Activated naive CD4-positive, alpha-beta T cell (primary cell): ENCODE measurements at places on chromosomes 1 and 21.

DNA sequence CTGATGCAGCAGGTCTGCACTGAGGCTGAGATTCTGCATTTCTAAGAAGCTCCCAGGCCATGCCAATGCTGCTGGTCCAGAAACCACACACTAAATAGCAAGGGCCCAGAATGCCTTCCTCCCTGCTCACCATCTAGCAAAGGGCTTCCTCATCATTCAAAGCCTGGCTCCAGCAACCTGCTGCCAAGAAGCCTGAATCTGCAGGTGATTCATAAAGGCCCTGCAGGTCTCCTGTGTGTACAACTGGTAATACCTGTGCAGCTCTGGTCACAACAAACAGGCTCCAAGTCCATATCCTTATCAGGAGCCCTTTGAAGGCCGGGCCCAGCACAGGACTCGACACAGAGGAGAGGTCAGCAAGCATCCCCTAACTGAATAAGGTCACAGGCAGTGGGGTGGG, 26.7 kb downstream of the GLIS1 start:
- DNase-seq: no peak

DNA sequence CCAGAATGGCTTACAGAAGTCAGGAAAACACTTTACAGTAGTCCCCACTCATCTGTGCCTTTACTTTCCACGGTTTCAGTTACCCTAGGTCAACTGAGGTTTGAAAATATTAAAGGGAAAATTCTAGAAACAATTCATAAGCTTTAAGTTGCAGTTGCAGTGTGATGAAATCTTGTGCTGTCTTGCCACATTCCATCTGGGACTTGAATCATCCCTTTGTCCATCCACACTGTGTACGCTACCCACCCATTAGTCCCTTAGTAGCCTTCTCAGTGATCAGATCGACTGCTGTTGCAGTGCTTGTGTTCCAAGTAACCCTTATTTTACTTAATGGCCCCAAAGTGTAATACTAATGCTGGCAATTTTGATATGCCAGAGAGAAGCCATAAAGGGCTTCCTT, 30.5 kb downstream of the ZCCHC17 start:
- no peak for DNase-seq

GRCh38 chr1:197813741-197814140, 38.5 kb upstream of the DENND1B start:
- no peak for DNase-seq

DNA sequence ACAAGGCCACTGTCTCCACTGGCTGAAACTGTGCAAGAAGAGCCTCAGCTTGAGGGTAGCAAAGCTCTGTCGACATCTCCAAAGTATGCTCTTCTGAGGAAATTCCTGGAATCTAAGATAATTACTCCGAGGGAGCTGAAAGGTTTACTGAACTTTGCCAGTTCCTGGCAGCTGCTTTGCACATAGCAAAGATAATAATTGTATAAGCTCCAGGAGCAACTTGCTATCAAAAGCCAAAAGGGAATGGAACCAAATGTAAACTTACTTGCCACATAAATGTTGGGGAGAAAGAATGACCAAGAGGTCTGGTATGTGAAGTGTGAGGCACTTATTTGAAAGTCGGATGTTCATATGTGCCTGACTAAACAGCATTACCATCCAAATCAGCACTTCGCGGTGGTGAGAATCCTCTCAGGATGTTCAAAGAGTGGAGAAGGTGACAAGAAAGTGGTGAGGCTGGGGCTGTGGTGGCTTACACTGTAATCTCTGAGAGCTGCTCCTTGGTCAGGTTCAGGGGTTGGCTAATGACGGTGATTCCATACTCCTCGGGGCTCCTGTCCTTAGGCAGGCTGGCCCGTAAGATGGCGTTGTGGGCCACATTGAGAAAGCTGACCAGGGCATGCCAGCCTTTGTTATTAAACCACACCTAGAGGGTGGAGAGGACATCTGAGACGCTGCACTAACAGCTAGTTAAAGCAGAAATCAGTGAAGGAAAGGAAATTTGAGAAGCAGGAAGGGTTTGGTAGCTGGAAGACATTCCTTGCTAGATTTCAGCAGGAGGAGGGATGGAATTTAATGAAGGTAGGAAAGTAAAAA, 100.0 kb downstream of the ABCA4 start:
- DNase-seq: no peak

DNA sequence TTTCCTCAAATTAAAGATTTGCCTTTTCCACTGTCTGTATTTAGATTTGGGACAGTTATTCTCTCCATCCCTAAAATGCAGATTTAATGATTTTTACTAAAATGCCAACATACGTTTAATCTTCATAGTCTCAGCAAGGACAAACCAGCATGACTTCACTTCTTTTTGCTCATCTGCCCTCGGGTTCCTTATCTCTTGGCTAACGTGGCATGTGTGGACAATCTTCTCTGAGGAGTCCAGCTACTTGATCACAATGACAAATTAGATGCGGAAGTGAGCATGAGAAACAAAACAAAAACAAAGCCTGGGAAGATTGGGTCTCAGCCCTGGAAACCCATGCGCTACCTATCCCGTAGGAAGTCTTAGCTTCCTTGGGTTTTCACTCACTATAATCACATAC, 1.0 kb downstream of the MRAP start:
- no peak for DNase-seq

- DNase-seq: no peak
Measured at GRCh38 chr1:151825204-151825603, 6.4 kb downstream of the RORC start.

GRCh38 chr1:172351754-172352161, 68.7 kb upstream of the C1orf105 start:
- DNase-seq: no peak

- no peak for DNase-seq
Measured at GRCh38 chr1:24098943-24099638, 12.8 kb downstream of the MYOM3 start.

- peak; percentile 5 for DNase-seq
Measured at GRCh38 chr1:67052741-67053534, 1.0 kb downstream of the SLC35D1 start.

GRCh38 chr1:205060746-205061145, 17.7 kb downstream of the CNTN2 start:
- no peak for DNase-seq

- no peak for DNase-seq
Measured at GRCh38 chr1:88061492-88062177, 622.4 kb upstream of the PKN2 start.

GRCh38 chr1:64093941-64094340, 109.5 kb upstream of the UBE2U start:
- no peak for DNase-seq

- DNase-seq: no peak
Measured at GRCh38 chr1:21620496-21620895, 48.7 kb downstream of the RAP1GAP start.

DNA sequence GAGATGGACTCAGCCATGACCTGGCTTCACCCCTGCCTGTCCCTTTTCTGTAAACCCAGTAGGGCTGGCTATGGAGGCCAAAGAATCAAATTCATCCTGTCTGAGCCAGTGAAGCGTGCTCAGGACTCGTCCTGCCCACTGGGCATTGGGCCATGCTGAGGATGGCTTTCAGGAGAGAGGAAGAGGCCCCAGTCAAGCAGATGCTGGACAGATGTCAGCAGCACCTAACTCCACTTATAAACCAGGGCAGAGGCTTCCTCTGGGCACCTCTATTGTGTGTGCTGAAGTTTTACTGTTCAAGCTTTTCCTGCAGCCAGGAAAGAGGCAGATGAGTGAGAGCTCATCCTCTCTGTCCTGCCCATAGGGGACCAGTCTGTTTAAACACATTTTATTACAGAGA, 97.4 kb upstream of the GCLM start:
- DNase-seq: no peak

- no peak for DNase-seq
Measured at GRCh38 chr1:87077959-87078639, 163.7 kb downstream of the HS2ST1 start.

GRCh38 chr1:90402893-90403849, 313.9 kb downstream of the BARHL2 start:
- no peak for DNase-seq

GRCh38 chr1:1262071-1262470, 11.6 kb downstream of the UBE2J2 start:
- DNase-seq: no peak

- no peak for DNase-seq
Measured at GRCh38 chr1:51973587-51974474, 16.7 kb downstream of the RAB3B start.

GRCh38 chr21:42348762-42349161, 2.0 kb downstream of the TFF2 start:
- no peak for DNase-seq

DNA sequence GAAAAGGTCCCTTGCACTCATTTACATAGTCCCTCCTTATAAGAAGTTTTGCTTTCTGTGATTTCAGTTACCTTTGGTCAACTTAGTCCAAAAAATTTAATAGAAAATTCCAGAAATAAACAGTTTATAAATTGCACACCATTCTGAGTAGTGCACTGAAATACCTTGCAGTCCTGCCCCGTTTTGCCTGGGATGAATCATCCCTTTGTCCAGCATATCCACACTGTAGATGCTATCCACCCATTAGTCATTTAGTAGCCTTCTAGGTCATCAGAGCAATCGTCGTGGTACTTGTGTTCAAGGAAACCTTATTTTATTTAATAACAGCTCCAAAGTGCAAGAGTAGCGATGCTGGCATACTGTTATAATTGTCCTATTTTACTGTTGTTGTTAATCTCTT, 38.0 kb downstream of the SPRTN start:
- DNase-seq: no peak

DNA sequence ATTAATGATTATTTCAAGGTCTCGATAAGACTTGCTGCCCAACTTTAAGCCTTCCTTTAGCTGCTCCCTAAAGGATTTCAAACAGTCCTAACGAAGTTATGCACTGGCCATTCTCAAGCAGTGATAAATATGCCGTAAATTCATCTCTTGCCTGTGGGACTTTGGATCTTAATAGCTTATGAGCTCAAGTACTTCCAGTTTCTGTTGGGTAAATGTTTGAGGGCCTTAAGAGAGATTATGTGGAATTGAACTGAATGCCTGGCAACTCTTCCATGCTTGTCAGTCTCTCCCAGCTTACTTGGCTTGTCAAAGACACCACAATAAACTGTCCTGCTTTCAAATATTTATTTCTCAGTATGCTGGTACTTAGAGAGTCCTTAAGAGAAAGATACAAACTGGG, 3.5 kb upstream of the OR10J4 start:
- DNase-seq: no peak
